ENCODE measurements at places on chromosomes 1 and 21.

GRCh38 chr1:61579802-61580201, 145.1 kb downstream of the TM2D1 start:
- no peak overlapping the region for H3K4me3 ChIP-seq
- peaks cover 7% of the 10 kb centered on the region for H3K27me3 ChIP-seq
- H3K36me3 ChIP-seq: no peaks in the 10 kb centered on the region
- no peaks in the 10 kb centered on the region for H3K4me1 ChIP-seq

DNA sequence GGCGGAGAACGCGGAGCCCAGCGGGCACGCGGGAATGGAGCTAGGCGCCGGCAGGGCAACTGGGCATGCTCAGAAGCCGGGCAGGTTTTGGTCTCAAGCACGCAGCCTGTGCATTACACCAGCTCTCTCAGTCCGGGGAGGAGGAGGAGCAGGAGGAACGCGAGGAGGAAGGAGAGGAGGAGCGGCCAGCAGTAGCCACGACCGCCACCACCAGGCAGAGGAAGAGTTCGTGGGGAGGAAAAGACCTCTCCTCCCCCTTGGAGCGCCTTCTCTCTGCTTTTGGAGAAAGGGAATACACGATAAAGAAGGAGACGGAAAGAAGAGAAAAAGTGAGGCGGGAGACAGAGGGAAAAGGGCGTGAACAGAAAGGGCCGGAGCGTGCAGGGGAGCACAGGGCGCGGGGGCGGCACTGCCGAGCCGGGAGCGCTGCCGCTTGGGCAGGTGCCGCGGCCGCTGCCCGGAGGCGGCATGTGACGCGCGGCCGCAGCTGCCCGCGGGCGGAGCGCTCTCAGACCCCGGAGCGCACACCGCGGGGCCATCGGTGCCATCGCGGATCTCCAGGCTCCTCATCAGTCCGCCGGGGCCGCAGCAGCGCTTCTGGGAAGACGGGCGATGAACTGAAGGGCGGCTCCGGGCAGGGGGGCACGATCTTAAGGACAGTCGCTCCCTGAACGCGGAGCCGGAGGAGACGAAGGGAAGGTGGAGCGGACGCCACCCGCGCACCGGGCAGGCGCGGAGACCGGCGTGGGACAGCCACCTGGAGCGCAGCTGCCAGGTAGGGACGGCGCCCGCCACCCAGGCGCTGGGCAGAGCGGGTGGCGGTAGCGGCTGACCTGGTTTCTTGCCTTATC, at the start of gene CHRM3:
Gene CHRM3 (plus strand): TSS at position 116 of the 851 bp plus-strand sequence. CDS start 520,884 bp downstream, outside the sequence.
- H3K4me1 ChIP-seq: peaks cover 18% of the 10 kb centered on the region
- peaks cover 28% of the 10 kb centered on the region for H3K27me3 ChIP-seq
- no peaks in the 10 kb centered on the region for H3K36me3 ChIP-seq
- peak within 1 kb of the TSS; percentile 11 for H3K4me3 ChIP-seq
- H3K27ac ChIP-seq: no peak within 1 kb of the TSS
- no peak for DNase-seq

DNA sequence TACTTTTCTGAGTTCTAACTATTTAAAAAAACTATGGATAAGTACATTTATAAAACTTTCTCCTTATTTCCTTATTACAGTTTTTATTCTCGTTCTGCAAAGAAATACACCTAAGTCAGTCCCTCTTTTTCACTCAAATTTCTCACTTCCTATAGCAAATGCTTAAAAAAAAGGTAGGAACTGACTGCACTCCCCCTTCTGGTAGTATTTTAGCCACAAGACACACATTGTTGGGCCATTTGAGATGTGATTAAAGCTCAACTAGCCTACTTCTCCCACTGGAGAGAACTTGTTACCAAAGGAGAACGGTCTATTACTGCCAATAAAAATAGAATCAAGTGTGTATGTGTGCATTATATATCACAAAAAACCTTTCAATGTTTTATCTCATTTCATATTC, 521.9 kb upstream of the PRMT6 start:
- no peaks in the 10 kb centered on the region for H3K27me3 ChIP-seq
- no peak overlapping the region for H3K27ac ChIP-seq
- no peaks in the 10 kb centered on the region for H3K4me1 ChIP-seq
- H3K4me3 ChIP-seq: no peak overlapping the region
- DNase-seq: no peak

DNA sequence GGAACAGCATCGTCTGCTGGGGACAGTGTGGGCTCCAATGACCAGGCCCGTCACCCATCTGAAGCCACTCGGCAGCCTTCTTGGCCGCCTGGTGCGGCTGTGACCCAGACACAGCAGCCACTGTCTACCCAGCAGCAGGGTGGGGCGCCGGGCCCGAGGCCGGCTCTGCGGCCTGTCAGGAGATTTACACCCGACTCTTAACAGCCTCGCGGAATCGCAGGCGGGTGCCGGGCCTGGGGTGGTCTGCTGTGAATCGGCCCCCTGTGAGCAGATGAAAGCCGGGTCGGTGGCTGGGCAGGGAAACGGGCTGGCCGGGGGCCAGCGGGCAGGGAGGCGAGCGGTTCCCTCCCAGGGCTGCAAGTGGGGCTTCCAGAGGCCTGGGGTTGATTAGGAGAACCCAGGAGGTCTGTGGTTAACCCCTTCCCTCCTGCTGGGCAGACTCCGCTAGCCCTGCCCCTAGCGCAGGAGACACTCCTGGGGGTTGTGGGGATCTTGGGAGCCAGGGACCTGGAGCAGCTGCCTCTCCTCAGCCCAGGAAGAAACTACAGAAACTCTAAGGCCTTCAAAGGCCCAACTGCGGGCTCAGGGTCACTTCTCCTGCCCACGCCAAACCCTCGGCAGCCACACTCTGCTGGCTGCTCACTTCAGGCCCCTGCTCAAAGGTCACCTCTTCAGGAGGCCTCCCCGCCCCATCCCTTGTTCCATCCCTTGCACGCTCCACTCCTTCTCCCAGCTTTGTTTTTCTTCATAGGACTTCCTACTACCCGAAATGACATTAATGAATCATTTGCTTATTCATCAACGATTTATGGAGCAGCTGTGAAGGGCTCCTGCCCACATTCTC, 15.6 kb downstream of the RUNX3 start:
- H3K27ac ChIP-seq: peak overlapping the region; percentile 9
- no peak for DNase-seq
- H3K27me3 ChIP-seq: no peaks in the 10 kb centered on the region
- H3K4me3 ChIP-seq: no peak overlapping the region

All from CD4-positive, alpha-beta T cell (primary cell).